Stimulated activated CD8-positive, alpha-beta memory T cell treated with anti-CD3 and anti-CD28 coated beads, Interleukin-7, amount 100 ng/mL, for 48 hours (primary cell): ENCODE measurements at places on chromosomes 2 and 18.

DNA sequence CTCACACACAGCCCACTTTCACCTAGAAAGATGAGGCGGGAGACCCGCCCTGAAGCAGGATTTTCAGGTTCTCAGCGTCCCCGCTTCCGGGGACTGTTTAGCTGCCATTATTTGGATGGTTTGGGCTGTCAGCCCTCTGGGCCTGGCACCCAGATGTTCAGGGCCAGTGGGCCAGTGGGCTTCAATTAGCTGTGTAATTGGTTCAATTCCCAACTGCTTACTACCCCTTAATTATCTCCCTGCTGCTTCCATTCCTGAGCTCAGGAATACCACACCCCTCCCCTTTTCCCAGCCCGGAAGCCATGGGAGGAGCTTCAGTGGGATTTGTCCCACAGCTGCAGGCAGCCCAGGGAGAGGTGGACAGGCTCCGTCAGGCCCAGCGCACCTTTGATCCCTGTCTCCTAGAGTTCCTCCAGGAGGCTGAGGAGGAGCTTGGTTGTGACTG, 114.1 kb upstream of the MYCN start:
- no peak for DNase-seq

GRCh38 chr2:61277756-61278155, 115.8 kb downstream of the C2orf74 start:
- DNase-seq, result no peak

DNA sequence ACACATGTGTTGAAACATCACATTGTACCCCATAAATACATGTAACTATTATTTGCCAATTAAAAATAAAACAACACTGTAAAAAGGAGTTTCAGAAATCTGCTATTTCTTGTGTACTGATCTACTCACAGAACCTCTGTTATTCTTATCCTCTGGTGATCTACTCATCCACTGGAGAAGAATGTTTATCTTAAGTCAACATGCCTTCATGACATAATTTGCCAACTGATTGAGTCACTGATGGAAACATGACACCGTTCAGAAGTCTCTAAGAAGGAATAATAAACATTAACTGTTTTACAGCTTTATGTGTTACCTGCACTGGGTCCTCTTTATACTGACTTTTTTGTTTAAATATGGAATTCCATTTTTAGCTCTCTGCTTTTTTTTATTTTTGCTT, 555.2 kb downstream of the DCDC2C start:
- no peak for DNase-seq

DNA sequence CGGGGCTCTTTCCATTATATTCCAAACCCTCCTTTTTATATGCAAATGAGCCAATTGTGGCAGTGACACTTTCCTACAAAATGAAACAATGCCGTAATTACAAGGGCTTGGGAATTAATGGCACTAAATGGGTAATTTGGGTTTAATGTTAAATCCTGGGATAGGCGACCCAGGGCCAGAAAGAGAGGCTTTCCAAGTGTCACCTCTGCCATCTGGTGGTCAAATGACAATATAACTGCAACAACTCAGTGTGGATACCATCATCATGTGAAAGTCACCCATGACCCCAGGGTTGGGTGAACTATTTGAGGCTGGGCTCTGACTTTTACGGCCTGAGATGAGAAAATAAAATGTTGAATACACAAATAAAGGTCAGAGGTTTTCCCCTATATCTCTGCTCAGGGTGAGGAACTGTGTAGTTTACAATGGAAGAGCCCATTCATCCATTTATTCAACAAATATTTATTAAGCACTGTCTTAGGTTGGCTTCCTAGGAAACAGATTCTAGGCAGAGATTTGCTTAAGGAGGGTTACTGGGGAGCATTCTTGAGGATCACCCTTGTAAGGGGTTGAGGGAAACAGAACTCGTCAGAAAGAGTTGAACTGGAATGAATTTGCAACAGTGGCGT, 13.6 kb upstream of the THADA start:
- no peak for DNase-seq
